ENCODE measurements at places on chromosomes 11 and 22.

DNA sequence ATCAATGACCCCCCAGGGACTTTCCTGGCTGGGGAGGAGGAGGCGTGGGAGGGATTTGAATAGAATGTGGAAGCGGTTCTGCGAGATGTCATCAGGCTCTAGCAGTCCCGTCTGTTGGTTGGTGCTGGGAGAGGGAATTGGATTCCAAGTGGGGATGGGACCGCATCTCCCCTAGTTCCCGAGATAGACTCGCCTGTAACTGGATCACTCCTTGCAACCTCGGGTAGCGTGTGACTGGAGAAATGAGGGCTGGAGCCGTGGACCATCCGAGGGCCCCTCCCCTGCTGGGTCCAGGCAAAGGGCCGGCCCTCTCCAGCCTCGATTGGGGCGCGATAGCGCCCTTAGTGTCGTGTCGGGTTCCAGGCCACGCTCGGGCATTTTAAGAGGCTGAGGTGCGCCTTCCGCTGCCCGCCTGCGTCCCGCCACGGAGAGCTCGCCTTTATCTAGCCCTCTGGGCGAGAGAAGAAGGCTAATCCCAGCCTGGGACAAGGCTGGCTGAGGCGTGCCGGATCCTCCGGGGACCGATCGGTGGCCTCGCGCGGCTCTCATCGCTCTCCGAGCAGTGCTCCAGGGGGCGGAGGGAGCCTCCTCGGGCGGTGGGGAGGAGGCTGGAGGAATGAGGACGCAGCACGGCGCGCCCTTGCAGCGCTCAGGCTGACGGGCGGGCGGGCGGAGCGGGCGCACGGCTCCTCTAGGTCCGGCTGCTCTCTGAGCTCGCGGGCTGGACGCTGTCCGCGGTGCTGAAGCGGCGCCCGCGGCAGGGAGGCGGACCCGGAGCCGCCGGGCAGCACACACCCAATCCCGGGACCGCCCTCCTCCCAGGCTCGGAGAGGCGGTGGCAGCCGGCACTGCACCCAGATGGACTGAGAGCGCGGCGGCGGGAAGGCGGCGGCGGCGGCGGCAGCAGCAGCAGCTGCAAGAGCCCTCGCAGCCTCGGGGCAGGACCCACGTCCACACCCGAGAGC lies 107.8 kb downstream of the OSBP2 start:
- peak; percentile 80 for DNase-seq

DNA sequence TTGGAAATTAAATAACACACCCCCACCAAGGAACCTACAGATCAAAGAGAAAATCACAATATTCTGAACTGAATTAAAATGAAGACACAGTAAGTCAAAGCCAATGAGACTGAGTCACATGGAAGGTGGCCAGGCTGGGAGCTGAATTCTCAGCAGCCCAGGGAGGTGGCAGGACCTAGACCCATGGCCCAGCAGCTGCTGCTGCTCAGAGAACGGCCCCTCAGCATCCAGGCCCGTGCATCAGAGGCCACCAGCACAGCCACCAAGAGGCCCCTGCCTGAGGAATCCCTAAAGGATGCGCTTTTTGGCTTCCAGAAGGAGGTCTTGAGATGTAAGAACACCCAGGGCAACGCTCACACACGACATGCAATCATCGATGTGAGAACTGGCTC lies 35.0 kb downstream of the TBX1 start:
- no peak for DNase-seq

DNA sequence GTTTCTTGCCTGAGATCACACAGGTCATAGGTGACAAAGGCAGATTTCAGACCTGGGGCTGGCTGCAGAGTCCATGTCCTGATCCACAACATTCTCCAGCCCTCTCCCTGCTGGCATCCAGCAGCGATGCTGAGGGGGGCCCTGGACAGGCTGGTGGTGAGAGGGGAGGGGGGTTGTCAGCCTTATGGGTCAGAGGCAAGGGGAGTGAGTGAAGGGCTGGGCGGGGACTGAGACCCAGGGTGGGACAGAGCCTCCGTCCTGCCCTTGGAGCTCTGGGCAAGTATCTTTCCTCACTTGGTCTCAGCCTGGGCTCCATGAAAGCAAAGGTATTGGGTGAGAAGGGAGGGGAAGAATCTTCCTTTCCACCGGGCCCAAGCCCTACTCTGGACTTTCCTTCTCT lies 66.7 kb upstream of the RASD2 start:
- no peak for DNase-seq

DNA sequence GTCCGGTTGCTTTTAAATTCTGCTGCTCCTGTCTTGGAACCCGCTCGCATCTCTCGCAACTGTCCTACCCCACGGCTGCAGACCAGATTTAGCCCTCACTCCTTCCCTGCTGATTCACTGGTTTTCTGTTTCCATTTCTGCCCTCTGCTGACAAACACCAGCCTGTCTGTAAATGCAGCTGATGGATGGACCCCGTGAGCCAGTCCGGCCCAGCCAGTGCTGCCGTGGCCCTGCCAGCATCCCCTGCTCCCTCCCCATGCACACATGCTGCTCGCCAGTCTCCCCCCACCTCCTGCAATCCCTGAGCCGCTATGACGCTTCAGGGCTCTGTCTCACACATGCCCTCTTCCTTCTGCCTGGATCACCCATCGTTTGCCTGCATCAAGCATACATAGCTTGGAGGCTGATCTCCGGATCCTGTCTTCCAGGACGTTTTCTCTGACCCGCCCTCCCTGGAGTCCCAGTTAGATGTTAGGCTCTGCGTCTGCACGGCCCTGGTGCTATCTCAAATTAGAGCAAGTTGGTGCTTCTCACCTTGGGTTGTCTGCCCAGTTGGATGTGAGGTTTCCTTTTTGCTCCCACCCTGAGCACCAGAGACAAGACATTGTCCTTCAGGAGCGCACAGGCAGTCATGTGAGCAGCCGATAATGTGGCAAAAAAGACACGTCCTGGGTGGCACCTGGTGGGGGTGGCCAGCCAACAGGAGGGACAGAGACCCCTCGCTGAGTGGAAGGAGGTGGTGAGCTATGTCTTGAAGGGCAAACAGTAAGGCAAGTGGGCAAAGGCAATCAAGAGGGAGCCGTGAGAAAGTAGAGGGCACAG lies 4.3 kb upstream of the ACR start:
- no peak for DNase-seq

GRCh38 chr11:103700622-103701021 lies 335.8 kb upstream of the DDI1 start:
- no peak for DNase-seq
